Endodermal cell (in vitro differentiated cells): ENCODE measurements at places on chromosomes 2 and 18.

- no peak overlapping the region for H3K27ac ChIP-seq
- no peak overlapping the region for H3K4me3 ChIP-seq
- H3K4me1 ChIP-seq = peaks cover 3% of the 10 kb centered on the region
- H3K27me3 ChIP-seq = no peaks in the 10 kb centered on the region
- DNase-seq = no peak
- H3K36me3 ChIP-seq = no peaks in the 10 kb centered on the region
These were observed 151.6 kb downstream of the FAM210A start for GRCh38 chr18:13574761-13575160.

DNA sequence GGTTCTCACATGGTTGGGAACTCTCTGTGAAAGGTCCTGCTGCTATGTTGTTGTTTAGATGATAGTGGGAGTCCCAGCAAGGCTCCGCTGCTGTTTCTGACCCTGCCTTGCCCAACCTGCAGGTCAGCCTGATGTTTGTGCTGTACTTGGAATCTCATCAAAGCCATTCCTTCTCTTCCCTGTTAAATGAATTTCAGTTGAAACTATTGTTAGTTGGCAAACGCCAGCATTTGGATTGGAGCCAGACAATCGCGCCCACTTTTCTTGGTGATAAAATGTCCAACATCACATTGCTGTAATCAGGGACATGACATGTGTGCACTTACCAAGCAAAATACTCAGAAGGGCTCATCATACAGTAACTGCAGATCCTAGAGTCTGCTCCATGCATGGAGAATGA lies 12.8 kb upstream of the TWSG1 start:
- H3K4me3 ChIP-seq = no peak overlapping the region
- no peak overlapping the region for H3K27ac ChIP-seq
- no peaks in the 10 kb centered on the region for H3K27me3 ChIP-seq
- no peaks in the 10 kb centered on the region for H3K36me3 ChIP-seq
- H3K4me1 ChIP-seq = no peaks in the 10 kb centered on the region

GRCh38 chr2:23901966-23902846 lies 24.7 kb downstream of the ATAD2B start:
- H3K27ac ChIP-seq = no peak overlapping the region
- no peak for DNase-seq
- no peaks in the 10 kb centered on the region for H3K4me1 ChIP-seq
- no peaks in the 10 kb centered on the region for H3K36me3 ChIP-seq

GRCh38 chr2:85310330-85310729 lies 17.5 kb downstream of the TGOLN2 start:
- H3K27ac ChIP-seq = no peak overlapping the region
- no peaks in the 10 kb centered on the region for H3K4me1 ChIP-seq
- H3K36me3 ChIP-seq = peaks cover 42% of the 10 kb centered on the region

GRCh38 chr2:110832740-110833139 lies 100.4 kb downstream of the ACOXL start:
- H3K4me3 ChIP-seq = no peak overlapping the region
- DNase-seq = no peak
- peaks cover 1% of the 10 kb centered on the region for H3K4me1 ChIP-seq
- H3K27me3 ChIP-seq = no peaks in the 10 kb centered on the region
- H3K27ac ChIP-seq = no peak overlapping the region
- no peaks in the 10 kb centered on the region for H3K36me3 ChIP-seq

DNA sequence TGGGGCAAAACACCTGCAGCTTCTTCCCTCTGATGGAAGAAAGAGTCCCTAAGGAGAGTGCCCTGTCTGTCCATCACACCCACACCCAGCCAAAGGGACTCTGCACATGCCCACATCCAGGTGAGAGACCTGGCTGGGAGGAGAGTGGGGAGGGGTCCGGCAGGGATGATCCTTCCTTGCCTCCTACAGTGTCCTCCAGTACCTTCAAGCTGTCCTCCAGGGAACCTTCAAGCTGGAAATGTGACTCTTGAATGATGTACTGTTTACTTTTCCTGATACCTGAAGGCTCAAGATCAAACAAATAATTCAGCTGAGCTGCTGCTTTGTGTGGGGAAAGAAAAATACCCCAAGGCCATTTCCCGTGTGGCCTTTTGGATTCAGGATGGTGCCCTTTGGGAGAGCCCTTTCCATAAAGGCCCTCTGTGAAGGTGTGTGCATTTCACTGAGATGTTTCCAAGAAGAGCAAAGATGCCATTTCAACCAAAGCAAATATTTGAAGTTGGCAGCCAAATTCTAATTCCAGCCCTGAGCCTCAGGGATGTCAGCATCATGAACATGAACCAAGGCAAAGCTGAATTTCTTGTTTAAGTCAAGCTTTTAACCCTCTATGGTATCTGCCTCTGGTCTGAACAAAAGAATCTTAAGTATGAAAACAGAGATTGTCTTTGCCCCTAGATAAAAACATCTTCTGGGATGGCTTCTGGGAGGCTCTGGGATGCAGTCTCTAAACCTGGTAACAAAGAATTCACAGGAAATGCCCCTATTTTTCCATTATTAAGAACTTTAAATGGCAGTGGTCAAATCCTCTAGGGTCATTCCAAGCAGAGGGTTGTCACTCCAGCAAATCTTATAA lies 11.1 kb downstream of the EVA1A start:
- no peaks in the 10 kb centered on the region for H3K27me3 ChIP-seq
- peaks cover 2% of the 10 kb centered on the region for H3K4me1 ChIP-seq
- no peak overlapping the region for H3K4me3 ChIP-seq
- no peaks in the 10 kb centered on the region for H3K36me3 ChIP-seq

- no peak overlapping the region for H3K4me3 ChIP-seq
- H3K36me3 ChIP-seq = peaks cover 29% of the 10 kb centered on the region
- no peaks in the 10 kb centered on the region for H3K4me1 ChIP-seq
- no peak for DNase-seq
- no peaks in the 10 kb centered on the region for H3K27me3 ChIP-seq
These were observed 64.5 kb downstream of the UXS1 start for GRCh38 chr2:106129592-106129991.

DNA sequence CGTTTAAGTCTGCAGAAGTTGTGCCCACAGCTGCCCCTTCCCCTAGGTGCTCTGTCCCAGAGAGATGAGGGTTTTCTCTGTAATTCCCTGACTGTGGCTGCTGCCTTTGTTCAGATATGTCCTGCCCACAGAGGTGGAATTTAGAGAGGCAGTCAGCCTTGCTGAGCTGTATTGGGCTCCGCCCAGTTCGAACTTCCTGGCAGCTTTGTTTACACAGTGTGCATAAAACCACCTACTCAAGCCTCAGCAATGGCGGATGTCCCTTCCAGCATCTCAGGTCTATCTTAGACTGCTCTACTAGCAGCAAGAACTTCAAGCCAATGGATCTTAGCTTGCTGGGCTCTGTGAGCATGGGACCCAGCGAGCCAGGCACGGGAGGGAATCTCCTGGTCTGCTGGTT lies 48.1 kb downstream of the LHCGR start:
- H3K4me3 ChIP-seq = no peak overlapping the region
- no peak for DNase-seq
- H3K27ac ChIP-seq = no peak overlapping the region
- no peaks in the 10 kb centered on the region for H3K36me3 ChIP-seq
- no peaks in the 10 kb centered on the region for H3K27me3 ChIP-seq

GRCh38 chr2:12819721-12820120 lies 103.0 kb downstream of the TRIB2 start:
- no peaks in the 10 kb centered on the region for H3K4me1 ChIP-seq
- H3K36me3 ChIP-seq = no peaks in the 10 kb centered on the region
- no peaks in the 10 kb centered on the region for H3K27me3 ChIP-seq
- H3K27ac ChIP-seq = no peak overlapping the region

DNA sequence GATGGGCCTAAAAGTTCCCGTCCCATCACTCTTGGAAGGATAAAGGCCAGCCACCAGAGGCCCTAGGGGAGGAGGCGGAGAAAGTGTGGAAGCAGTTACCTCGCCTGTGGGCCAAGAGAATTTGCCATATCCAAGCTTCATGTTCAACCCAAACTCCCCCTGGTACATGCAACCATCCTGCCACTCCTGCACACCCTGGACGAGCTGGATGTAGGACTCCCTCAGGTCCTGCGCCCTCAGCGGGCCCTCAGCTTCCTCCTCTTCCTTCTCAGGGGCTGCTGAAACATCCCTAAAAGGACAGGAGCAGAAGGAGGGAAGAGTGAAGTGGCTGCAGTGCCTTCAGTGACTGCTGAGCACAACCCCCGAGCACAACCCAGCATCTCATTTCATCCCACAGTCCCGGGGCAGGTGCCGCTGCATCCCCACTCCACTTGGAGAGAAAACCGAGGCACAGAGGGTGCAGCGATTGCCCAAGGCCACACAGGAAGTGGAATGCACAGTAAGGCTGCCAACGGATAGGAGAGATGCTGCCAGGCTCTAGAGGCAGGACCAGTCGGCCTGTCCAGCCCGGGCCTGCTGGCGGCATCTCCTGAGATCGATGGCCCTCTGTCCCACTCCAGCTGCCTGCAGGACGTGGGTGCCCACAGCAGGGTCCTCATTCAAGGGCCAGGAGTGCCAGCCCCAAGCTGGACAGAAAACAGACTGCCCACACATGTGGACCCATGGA lies 2.9 kb downstream of the ANKMY1 start:
- no peak overlapping the region for H3K27ac ChIP-seq
- H3K4me3 ChIP-seq = no peak overlapping the region
- peak; percentile 23 for DNase-seq
- no peaks in the 10 kb centered on the region for H3K27me3 ChIP-seq
- no peaks in the 10 kb centered on the region for H3K4me1 ChIP-seq

DNA sequence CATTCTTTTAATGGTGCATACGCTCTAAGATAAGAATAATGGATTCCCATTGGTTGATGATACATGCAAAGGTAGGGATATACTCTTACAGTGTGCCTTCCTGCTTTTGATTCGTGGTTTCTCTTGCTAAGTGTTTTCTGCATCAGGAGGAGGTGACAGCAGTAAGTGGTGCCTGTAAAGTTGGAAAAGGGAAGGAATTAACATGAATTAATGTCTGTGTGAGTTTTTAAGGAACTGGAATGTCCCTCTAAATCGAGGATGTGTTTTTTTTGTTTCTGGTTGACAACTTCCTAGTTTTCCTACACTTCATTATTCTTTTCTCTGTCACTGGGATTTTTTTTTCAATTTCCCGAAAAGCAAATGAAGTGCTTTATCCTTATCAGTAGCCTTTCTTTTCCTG lies 54.4 kb downstream of the CRIM1 start:
- no peaks in the 10 kb centered on the region for H3K27me3 ChIP-seq
- no peaks in the 10 kb centered on the region for H3K4me1 ChIP-seq
- H3K27ac ChIP-seq = no peak overlapping the region
- H3K4me3 ChIP-seq = no peak overlapping the region

DNA sequence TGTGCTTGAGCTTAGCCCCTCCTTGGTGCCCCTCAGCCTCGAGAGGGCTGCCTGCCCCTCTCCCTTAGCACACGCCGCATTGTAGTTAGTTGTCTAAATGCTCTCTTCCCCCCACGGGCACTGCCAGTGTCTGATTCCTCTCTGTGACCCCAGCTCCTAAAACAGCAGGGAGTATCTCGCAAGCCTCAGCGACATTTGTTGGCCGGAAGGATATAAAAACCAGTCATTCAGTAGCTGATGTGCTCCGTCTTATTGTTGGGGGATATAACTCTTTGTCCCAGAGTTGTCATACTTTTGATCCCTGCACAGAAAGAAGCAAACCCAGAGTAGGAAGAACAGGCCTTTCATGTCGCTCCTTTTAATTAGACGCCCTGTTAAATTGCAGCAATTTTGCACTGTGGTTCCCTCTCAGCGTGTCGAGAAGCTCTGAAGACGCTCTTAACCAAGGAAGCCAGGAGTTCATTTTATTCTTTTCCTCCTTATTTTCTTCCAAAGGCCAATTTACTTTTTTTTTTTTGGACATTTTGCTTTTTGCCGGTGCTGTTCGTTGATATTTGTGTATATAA lies 201.8 kb downstream of the KLHL29 start:
- H3K4me3 ChIP-seq = no peak overlapping the region
- no peaks in the 10 kb centered on the region for H3K36me3 ChIP-seq
- H3K27ac ChIP-seq = peak overlapping the region; percentile 75
- no peaks in the 10 kb centered on the region for H3K27me3 ChIP-seq
- no peaks in the 10 kb centered on the region for H3K4me1 ChIP-seq
- no peak for DNase-seq

DNA sequence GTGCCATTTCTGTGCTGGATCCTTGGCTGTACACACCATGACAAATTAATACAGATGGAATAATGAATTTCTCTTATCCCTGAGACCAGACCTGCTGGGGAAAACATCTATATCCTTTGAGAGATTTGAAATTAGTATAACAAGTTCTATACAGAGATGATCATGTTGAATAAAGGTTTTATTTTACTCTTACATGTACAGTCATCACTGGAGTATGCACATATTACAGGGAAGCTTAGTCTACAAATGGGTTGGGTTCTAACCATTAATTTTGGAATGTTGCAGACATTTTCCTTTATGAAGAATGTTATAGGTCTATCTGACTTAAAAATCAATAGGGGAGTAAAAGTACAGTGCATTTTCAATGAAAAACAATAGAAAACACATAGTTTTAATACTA lies 29.9 kb upstream of the MMADHC start:
- no peak overlapping the region for H3K4me3 ChIP-seq
- no peak for DNase-seq
- no peaks in the 10 kb centered on the region for H3K27me3 ChIP-seq
- H3K27ac ChIP-seq = no peak overlapping the region
- H3K36me3 ChIP-seq = no peaks in the 10 kb centered on the region

GRCh38 chr2:134866498-134867099 lies 28.2 kb downstream of the ACMSD start:
- no peaks in the 10 kb centered on the region for H3K4me1 ChIP-seq
- H3K4me3 ChIP-seq = no peak overlapping the region
- H3K36me3 ChIP-seq = no peaks in the 10 kb centered on the region
- H3K27ac ChIP-seq = no peak overlapping the region
- DNase-seq = no peak

DNA sequence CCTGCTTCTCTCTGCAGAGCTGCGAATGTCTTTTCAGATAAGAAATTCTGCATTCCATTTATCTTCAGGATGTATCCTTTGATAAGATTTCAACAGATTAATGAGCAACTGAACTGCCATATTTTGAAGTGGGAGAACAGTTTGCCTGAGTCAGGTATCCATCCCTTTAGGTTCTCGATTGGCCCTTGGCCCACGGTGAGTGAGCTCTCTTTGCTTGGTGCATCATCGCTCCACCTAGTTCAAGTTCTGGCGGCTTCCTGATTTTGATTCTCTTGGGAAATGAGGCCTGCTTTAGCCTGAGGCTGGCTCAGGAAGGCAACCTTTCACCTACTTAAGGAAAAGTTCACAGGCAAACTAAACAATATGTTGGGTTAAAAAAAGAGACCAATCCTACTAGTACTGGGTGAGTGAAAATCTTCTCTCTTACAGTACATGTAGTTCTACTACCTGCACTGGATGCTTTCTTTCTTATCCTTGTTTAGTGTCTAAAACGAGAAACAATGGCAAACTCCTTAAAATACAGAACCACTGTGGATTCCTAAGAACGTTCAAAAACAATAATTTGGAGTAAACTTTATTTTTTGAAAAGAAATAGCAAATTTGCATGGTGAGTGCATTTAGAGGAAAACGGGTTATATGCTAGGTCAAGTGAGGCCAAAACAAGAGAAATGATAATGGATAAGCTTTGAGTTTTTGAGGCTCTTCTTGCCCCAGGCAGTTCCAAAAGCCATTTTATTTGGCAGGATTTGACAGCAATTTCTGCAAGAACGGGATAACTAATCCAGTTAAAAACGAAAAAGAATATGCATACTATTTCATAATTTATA lies 837 bp upstream of the ACSL3 start:
- H3K4me1 ChIP-seq = peaks cover under 1% of the 10 kb centered on the region
- peak overlapping the region; percentile 73 for H3K4me3 ChIP-seq
- H3K27me3 ChIP-seq = peaks cover 17% of the 10 kb centered on the region
- H3K27ac ChIP-seq = peak overlapping the region; percentile 1

- H3K27ac ChIP-seq = no peak overlapping the region
- H3K27me3 ChIP-seq = no peaks in the 10 kb centered on the region
- peak; percentile 75 for DNase-seq
- no peak overlapping the region for H3K4me3 ChIP-seq
- no peaks in the 10 kb centered on the region for H3K4me1 ChIP-seq
- no peaks in the 10 kb centered on the region for H3K36me3 ChIP-seq
These were observed 784.8 kb upstream of the CDH2 start for GRCh38 chr18:28961669-28962228.
